Thyroid gland (tissue), 4 donors: ENCODE measurements at places on chromosomes 7 and 10.

DNA sequence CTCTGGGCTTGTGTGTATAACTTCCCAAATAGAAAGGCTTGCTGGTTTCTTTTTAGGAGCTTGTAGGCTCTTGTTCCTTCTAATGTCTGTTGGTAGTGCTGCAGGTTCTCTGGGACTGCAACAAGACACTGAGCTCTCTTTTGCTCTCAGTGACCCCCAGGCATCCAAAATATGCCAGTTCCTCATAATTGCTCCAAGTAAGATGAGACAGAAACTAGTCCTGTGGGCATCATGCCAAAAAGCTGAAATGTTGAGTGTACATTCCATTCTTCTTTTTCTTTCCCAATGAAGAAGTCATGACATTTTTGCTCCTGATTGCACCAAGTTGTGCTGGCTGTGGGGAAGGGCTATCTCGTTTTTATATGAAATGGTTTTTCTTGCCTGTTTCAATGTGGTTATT is 7.1 kb upstream of the BTBD16 start:
- peak; percentile 72 for DNase-seq

- no peak for DNase-seq
These were observed 88.5 kb downstream of the ST7 start for GRCh38 chr7:117041822-117042221.

- DNase-seq = no peak
These were observed 120.2 kb downstream of the SORBS1 start for GRCh38 chr10:95440756-95441546.

- DNase-seq = no peak
These were observed 71.7 kb upstream of the GTF2I start for GRCh38 chr7:74585844-74586243.

GRCh38 chr7:26356229-26356628 is 64.6 kb downstream of the SNX10 start:
- DNase-seq = no peak

DNA sequence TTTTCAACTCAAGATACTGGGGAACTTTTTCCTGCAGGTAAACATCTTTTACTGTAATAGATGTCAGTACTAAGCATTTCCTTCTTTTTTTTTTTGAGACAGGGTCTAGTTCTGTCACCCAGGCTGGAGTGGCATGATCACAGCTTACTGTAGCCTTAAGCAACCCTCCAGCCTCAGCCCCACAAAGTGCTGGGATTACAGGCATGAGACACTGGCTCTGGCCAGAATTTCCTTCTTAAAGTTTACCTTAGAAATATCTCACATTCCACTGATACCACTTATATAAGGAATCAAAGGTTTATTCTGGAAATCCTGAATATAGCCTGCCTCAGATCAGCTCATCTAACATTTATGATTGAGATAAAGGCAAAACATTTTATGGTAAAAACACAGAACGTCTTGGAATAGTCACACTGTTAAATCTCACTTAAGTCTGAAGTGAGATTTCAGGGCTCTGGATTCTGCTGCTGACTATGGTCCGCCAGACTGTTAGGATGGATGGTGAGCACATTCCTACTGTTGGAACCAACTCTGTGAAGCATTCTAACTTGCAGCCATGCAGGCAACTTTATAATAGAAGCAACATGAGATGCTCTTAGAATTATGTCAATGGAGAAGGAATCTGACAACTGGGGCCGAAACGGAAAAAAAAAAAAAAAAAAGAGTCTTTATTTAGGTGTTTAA is 151.9 kb downstream of the ZMYND11 start:
- no peak for DNase-seq

DNA sequence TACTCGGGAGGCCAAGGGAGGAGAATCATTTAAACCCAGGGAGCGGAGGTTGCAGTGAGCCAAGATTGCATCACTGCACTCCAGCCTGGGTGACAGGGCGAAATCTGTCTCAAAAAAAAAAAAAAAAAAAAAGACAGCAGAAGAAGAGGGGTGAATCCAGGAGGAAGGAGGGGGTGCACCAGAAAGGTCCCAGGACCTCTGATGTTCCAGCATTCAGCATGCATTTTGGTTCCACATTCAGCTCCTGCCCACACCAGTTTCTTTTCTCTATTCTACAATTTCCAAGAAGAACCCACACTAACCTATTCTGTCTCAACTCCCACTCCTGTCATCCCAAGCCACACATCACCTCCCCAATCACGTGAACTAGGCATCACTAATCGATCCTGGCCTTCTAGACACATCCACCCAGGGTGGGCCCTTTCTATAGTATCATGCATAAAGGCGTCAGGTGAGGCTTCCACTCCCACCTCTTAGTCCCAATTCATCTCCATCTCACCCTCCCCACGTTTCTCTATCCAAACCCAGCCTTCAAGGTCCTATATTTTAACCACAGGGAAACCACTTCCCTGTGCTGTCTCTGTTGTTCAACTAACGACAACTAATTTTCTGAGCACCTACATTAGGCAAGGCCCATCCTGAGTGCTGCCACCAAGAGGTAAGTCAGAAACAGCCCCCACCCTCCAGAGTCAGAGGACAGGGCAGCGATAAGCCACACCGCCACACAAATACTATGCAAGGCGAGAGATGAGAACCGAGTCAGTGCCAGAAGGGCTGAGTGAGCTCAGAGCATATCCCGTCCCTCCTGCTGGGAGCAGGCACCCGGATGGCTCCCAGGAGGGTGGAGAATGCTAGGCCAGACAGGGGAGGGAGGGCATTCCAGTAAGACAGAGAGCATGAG is 2.2 kb downstream of the ANXA11 start:
- DNase-seq = peak; percentile 77

- no peak for DNase-seq
These were observed 266.4 kb downstream of the PTPRN2 start for GRCh38 chr7:158321056-158321700.

GRCh38 chr10:95588025-95588424 is 26.9 kb upstream of the SORBS1 start:
- DNase-seq = no peak

- DNase-seq = no peak
These were observed 223.6 kb upstream of the KMT2E start for GRCh38 chr7:104790440-104790839.

DNA sequence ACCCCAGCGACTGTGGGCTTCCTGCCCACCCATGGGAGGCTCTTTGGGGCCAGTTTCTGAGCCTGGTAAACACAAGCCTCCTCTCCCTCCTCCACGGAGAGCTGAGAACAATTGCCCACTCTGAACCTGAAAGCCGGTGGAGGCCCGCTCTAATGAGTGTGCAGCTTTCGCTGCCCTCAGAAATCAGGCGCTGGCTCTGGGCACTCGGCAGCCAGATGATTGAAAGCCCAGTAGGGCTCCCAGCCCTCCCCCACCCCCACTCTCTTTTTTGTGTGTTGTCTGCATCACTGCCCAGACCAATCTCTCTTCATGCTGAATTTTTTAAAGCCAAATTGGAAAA is 438.9 kb downstream of the RPS24 start:
- DNase-seq = no peak

- no peak for DNase-seq
These were observed 11.5 kb upstream of the ANAPC16 start for GRCh38 chr10:72204296-72204695.

DNA sequence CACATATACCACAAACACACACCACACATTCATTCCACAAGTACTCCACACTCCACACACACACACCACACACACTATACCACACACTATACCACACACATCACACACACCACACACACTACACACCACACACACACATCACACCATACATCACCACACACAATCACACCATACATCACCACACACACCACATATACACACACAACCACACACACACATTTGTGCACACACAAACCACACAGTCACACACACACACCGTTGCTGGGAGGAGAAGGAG is 112.8 kb downstream of the PTPN20 start:
- DNase-seq = no peak
